ENCODE measurements at places on chromosomes 6 and 20. TPM values are rescaled to one million over a fixed set of nuclear protein-coding genes. Genes with fewer than 3 reads are reported as not detected.

- H3K36me3 ChIP-seq: no peaks in the 10 kb centered on the region
- no peak overlapping the region for H3K4me3 ChIP-seq
Measured at GRCh38 chr6:121901432-121901831, 466.0 kb downstream of the GJA1 start.

- peaks cover 9% of the 10 kb centered on the region for H3K27me3 ChIP-seq
- H3K4me1 ChIP-seq: peaks cover 47% of the 10 kb centered on the region
- DNase-seq: no peak
- H3K4me3 ChIP-seq: peak overlapping the region; percentile 49
Measured at GRCh38 chr6:159094444-159095252, 49.9 kb upstream of the TAGAP start.

DNA sequence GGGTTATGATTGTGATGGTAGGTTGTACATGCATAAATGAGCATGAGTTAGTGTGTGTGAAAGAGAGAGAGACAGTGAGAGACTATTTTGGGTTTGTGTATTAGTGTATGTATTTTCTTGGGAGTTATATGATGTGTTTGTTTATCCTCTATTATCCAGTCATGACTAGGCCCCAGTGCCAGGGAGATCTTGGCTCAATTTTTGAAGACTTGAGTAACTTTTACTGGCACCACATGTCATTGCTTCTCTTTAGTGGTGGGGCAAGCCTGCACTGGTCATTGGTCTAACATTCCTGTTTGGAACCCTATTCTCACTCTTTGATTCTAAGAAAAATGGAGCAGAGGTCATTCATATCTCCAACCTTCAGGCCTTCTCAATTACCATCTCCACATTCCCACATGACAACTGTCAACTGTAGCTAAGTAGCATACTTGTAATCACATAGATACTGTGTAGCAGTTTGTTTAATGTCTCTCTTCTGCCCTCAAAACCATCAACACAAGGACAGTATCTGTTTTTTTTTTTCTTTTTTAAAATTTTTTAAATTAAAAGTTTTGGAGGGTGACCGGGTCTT lies 8.8 kb downstream of the L3MBTL1 start:
- no peak overlapping the region for H3K4me3 ChIP-seq
- no peaks in the 10 kb centered on the region for H3K36me3 ChIP-seq
- no peak overlapping the region for H3K27ac ChIP-seq
- H3K27me3 ChIP-seq: no peaks in the 10 kb centered on the region
- DNase-seq: no peak
- peaks cover 10% of the 10 kb centered on the region for H3K4me1 ChIP-seq

DNA sequence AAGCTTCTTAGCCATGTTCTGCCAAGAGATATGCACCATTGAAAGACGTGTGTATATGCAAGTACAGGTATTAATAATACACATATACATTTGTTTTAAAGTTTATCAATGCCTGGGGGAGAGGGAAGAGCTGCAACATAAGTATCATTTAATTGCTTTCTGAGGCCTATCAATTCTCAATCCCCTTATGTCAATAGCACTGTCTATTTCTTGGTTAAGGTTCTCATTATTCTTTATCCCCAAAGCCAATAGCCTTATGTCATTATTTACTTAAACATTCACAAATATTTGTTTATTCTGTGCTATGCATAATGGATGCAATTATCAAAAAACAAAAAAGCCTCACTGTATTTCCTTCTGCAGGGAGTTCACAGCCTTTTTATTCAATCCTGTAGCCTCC lies 350.3 kb upstream of the KCNQ5 start:
- H3K27me3 ChIP-seq: no peaks in the 10 kb centered on the region
- no peak for DNase-seq
- H3K4me3 ChIP-seq: no peak overlapping the region
- no peak overlapping the region for H3K27ac ChIP-seq
- H3K4me1 ChIP-seq: no peaks in the 10 kb centered on the region

DNA sequence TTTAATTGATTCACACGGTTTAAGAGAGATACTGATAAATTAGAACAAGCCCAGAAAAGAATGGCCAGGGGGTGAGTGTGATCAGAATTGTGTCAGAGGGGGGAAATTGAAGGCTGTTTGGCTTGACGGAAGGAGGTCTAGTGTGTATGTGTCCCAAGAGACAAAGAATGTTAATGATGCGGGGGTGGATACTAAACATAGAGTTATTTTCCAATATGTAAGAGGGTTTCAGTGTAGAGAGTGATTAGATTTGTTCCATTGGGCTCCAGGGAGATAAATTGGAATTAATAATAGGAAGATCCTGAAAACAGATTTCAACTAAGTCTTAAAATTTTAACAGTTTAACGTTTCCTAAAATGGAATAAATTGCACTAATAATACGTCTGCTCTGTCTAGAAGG lies 38.1 kb upstream of the UTRN start:
- H3K27me3 ChIP-seq: peaks cover 18% of the 10 kb centered on the region
- DNase-seq: no peak
- H3K4me1 ChIP-seq: peaks cover 25% of the 10 kb centered on the region

DNA sequence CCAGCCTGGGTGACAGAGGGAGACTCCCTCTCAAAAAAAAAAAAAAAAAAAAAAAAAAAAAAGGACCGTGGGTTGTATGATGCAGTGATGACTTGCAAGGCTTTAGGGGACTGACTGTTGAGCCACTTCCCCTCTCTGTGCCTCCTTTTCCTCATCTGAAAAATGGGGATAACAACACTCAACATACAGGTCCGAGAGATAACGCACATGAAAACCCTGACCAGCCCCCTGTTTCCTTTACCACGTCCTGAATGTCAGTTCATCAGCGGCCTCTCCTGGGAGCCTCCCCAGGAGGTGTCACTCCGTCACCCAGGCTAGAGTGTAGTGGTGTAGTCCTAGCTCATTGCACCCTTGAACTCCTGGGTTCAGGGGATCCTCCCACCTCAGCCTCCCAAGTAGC lies 3.9 kb downstream of the SLA2 start:
- H3K27me3 ChIP-seq: no peaks in the 10 kb centered on the region
- no peak for DNase-seq

CDSN gene
- total RNA-seq: not detected

SLC32A1 gene
- not detected for total RNA-seq

DYNLT1 gene
- total RNA-seq: 130 TPM

ARFGEF3 gene
- 0.55 TPM for total RNA-seq

KCNG1 gene
- 0.13 TPM for total RNA-seq
